T-helper 22 cell (primary cell): ENCODE measurements at places on chromosomes 3 and 15.

GRCh38 chr15:64747578-64747977, 27.8 kb downstream of the RBPMS2 start:
- DNase-seq, result no peak

DNA sequence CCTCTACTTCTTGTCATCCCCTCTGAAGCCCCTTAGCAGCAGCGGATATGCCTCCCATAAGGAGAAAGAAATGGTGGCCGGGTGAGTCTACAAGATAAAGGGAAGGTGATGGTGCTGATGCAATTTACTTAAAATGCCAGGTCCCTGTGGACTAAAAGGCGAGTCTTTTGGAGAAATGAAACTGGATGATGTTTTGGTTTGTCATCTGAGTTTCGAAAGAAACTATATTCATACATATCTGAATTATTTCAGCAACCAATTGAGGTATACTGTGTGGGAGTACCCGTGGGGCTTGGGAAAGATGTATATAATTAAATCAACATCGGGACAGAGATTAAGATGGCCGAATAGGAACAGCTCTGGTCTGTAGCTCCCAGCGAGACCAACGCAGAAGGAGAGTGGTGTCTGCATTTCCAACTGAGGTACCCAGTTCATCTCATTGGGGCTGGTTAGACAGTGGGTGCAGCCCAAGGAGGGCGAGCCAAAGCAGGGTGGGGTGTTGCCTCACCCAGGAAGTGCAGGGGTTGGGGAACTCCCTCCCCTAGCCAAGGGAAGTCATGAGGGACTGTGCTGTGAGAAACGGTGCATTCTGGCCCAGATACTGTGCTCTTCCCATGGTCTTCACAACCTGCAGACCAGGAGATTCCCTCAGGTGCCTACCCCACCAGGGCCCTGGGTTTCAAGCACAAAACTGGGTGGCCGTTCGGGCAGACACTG, 210.6 kb upstream of the CHRM5 start:
- no peak for DNase-seq

- no peak for DNase-seq
Observed at GRCh38 chr15:55183679-55184078, 13.1 kb downstream of the RSL24D1 start.

DNA sequence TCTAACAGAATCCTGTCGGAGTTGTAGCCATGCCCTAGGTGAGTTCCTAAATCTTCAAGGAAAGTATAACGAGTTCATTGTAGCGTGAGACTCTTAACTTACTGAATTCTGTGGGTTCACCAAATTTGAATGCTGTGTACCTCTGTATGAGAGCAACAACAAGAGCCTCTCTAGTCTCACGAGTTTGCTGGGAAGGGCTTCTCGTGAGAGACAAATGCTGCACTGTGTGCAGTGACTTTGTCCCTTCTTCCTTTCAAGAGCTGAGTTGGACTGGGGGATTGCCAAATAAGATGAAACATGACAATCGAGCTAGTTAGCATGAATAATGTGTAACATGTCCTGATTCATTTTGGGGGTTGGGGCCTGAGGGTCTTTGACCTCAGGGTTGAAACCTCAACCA, 32.2 kb downstream of the KAT2B start:
- DNase-seq, result no peak

DNA sequence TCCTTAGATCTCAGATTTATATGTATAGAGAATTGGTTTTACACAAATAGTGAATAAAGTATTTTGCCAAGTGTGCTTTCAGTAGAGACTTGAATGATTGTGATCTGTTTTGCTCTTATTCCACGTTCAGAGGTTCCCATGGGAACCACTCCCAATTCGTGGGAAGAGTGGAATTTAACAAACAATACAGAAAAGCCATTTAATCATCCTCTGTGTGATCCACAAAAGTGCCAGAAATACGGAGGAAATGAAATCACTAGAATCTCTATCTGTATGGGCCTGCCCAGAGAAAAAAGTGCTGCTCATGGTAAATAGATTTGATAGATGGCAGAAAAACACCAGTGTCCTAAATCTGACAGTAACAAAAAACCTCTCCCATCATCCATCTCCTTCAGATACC, 56.0 kb downstream of the CNTN4 start:
- no peak for DNase-seq

DNA sequence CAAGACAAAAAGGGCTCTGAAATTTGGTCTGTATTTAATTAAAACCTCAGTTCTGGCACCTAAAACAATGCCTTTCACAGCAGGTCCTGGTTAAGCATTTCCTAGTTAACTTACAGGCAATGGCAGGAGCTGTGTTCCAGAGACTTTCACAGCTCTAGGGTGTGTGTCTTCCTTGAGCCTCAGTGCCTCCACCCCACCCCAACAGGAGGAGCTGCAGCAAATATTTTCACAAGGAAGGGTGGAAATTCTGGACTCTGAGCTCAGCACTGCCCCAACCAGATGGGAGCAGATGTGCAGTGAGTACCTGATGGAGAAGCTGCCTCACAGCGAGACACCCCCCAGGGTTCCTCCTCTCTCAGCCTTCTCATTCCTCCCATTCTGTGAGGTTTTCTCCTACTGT, 106.3 kb upstream of the SPATA12 start:
- DNase-seq, result no peak

DNA sequence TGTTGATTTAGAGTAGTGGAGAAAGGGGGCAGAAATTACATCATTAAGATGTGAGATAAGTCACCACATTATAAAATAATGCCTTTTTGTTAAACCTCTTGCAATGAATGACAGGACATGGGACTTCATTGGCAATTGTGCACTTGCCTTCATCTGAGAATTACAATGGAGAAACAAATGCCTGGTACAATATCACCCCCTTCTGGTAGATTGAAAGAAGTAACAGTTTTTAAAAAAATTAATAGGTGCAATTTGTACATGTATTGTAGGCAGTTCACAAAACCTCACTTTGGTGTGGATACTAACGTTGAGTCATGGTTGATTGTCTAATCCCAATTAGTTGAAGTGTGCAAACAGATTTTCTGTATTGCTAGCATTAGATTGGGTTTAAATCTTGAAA, 4.6 kb upstream of the P2RY14 start:
- no peak for DNase-seq
